ENCODE measurements at places on chromosomes 2 and 18. TPM values are rescaled to one million over a fixed set of nuclear protein-coding genes. Genes with fewer than 3 reads are reported as not detected.

- peak; percentile 32 for DNase-seq
Observed at GRCh38 chr2:24359129-24360049, 947 bp downstream of the ITSN2 start.

DNA sequence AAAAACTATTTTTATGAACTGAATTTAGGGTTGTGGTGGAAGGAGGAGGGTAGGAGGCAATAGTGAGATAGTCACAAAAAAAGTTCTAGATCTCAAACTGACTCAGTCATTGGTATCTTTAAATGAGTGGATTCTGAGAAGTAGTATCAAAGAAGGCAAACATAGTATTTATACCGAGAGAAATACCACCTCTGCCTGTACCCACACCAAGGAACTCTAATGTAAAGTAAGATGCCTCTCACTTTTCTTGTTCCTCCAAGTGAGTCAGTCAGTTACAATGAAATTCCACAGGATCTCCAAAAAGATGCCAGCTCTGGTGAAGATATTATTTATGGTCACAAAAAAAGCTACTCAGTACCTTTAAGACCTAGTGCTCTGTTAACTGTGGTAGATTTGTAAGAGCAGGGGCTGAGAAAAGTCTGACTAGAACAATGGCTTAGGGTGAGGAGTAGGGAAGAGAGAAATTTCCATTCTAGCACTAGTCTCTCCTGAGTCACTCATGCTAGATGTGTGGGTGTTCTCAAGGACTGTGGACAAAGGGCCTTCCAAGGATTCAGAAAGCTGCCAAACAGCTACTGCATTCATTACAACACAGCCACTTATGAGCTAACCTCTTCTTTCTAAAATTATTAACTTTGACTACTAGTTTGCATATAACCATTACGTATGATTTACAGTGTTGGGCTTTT lies 36.3 kb downstream of the YWHAQ start:
- DNase-seq, result peak; percentile 74

Gene SEC11C
- total RNA-seq, result 30.0 TPM

DNA sequence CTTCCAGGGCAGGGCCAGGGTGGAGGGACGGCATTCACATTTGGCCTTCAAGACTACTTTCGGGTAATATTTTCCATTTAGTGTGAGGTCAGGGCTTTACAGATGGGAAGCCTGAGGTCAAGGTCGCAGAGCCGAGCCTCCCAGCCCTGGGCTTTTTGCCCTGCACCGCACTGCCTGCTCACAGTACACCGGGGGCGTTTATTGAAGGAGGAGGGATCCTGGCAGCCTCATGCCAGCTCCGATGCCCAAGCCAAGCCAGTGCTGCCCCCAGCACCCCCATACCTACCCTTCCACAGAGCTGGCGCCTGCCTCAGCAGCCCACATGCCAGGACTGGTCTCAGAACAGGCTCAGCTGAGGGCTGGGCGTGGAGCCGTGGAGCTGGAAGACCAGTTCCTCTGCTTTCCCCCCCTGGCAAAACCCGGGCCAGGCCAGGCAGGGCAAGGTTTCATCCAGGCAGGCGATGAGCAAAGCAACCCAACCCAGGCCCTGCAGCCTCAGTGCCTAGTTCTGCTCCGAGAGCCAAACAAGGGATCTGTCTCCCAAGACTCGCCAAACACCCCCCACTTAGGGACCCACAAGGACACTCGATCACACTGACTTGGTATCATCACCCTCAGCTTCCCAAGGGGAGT lies 11.9 kb downstream of the SDC1 start:
- no peak for DNase-seq

GRCh38 chr2:47086054-47086471 lies 69.0 kb downstream of the STPG4 start:
- DNase-seq, result no peak

DNA sequence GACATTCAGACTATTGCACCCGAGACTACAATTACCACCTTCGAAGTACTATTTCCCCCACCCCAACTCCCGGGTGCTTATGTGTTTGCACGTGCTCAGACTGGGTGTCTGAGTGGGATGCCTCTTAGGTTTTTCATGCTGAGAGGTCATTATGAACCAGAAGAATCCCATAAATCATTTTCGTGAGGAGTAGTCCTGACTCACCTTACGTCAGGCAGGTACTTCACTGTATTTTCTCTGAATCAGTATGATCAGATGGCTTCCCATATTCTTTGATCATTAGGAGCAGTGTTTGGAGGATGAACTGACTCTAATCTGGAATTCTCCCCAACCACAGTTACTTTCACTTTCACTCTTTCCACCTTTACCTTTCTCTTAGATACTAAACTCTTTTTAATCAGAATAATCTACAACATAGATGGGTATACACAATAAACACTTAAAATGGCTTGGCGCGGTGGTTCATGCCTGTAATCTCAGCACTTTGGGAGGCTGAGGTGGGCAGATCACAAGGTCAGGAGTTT lies 38.4 kb upstream of the STAT4 start:
- no peak for DNase-seq

Gene APCDD1
- not detected for total RNA-seq

Gene RAB6C
- total RNA-seq, result not detected

DNA sequence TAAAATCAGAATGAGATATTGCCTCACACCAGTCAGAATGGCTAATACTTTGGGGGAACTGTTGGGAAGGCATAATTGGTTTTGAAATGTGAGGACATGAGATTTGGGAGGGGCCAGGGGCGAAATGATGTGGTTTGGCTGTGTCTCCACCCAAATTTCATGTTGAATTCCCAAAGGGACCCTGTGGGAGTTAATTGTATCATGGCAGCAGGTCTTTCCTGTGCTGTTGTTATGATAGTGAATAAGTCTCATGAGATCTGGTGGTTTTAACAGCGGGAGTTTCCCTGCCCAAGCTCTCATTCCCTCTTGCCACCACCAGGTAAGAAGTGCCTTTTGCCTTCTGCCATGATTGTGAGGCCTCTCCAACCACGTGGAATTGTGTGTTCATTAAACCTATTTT lies 59.6 kb downstream of the CSRNP3 start:
- DNase-seq, result peak; percentile 47

GRCh38 chr2:231524477-231525247 lies 5.6 kb downstream of the NMUR1 start:
- no peak for DNase-seq

DNA sequence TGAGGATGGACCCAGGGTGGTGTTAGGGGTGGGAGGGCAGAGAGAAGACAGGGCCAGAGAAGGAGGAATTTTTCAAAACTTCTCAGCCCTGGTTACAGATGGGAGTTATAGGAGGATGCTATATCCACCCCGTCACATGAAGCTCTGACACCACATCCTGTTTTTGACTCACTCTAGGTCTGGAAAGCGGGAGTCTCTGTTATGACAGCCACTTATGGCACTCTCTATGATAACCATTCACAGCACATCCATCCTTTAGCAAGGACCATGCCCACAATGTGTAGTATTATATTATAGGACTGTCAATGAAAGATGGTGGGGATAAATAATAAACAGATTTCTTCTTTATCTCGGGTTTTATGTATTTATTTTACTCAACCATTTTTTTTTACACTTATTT lies 461.2 kb downstream of the CDH2 start:
- peak; percentile 25 for DNase-seq

Gene RAB27B
- 9.9 TPM for total RNA-seq

Gene SERPINE2
- 266 TPM for total RNA-seq

DNA sequence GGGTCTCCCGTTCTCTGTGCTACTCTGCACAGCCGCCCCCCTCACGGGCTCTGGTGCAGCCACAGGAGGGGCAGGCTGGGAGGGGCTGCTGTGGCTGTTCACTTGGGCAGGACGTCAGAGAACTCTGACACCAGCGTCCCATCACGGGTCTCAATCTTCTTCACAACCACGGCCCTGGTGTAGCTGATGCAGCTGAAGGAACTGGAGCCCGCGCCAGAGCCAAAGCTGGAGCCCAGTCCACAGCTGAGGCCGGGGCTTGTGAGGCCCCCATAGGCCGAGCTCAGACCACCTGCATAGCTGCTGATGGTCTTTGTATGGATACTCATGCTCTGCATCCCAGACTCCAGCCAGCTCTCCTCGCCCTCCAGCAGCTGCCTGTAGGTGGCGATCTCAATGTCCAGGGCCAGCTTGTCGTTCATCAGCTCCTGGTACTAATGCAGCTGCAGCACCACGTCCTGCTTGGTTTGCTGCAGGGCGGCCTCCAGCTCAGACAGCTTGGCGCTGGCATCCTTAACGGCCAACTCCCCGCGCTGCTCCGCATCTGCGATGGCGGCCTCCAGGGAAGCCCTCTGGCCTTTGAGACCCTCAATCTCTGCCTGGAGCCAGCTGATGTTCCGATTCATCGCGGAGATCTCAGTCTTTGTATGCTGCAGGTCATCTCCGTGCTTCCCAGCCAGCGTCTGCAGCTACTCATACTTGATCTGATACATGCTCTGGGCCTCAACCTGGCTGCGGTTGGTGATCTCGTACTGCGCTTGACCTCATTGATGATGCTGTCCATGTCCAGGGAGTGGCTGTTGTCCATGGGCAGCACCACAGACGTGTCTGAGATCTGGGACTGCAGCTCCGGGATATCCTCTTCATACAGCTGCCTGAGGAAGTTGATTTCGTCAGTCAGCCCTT lies 7.4 kb upstream of the DUSP19 start:
- no peak for DNase-seq

Gene GAREM2
- 3.8 TPM for total RNA-seq

Gene CSRNP3
- 4.0 TPM for total RNA-seq

DNA sequence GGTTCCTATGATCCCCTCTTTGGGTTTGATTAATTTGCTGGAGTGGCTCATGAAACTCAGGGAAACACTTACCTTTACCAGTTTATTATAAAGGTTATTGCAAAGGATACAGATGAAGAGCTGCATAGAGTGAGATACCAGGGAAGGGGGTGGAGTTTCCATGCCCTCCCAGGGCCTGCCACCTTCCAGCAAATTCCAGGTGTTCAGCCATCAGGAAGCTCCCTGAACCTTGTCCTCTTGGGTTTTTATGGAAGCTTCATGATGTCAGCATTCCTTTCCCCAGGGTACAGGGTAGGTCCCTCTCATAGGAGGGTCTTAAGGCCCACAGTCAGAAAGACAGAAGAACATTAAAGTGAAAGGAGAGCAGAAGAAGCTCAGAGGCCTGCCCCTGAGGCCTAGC lies 123.9 kb upstream of the DCC start:
- DNase-seq, result no peak

Gene ZBTB14
- total RNA-seq, result 20.9 TPM

Gene HOXD9
- total RNA-seq, result 3.6 TPM

DNA sequence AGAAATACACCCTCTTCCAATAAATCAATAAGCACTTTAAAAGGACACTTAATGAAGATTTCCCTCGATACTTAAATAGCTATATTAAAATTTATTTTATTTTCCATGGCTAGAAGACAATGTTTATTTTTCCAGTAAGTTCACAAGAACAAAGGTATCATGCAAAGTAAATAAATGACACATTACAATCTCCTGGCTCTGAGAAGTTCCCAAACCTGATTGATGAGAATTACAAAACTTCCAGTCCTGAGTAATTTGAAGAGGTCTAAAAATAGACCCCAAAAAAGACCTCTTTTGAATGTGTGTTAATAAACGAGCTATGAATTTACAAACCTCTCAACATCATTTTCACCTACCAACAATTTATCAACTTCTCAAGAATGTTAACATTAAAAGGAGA lies 1.5 kb upstream of the PEX13 start:
- DNase-seq, result no peak

- DNase-seq, result no peak
Observed at GRCh38 chr2:173547499-173547898, 192.8 kb downstream of the CDCA7 start.

Gene CCDC74B
- 60.1 TPM for total RNA-seq

- DNase-seq, result no peak
Observed at GRCh38 chr2:6937582-6937981, 20.4 kb downstream of the RNF144A start.

GRCh38 chr2:16613539-16614011 lies 52.1 kb downstream of the CYRIA start:
- DNase-seq, result peak; percentile 49

DNA sequence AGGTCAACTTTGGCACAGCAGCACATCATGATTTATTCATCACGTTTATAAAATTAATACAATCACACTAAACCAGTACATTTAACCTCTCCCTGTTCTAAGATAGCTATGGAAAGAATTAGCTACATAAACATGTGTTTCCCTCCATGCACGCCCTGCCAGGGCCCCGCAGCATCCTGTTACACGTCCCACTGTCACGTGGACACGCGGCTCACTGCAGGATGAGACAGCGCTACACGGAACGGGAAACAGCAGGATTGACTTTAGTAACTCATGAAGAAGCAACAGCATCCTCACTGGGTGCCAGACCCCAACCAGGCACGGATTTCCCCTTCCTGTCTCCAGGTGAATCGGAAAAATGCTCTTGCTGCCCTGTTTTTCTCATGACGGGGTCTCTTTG lies 30.9 kb upstream of the SALL3 start:
- DNase-seq, result no peak

GRCh38 chr2:171390941-171391516 lies 42.8 kb downstream of the METTL8 start:
- peak; percentile 83 for DNase-seq

Gene MLPH
- 12.9 TPM for total RNA-seq

DNA sequence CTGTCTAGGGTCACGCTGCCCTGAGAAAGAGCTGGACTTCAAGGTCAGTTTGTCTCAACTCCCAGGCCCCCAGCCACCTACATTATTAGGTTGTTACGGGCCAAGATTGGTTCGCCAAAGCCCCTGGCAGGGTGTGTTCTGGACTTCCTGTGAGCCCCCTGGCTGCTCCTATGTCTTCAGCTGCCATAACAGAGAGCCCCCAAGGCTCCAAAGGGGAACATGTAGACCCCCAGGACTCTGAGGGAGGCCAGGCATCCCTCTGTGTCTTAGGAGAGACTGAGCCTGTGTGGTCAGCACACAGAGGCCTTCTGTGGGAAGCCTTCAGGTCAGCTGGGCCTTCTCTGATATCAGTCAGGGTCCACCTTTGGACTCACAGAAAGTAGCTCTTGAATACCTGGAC lies 58.3 kb downstream of the INHBB start:
- no peak for DNase-seq

Gene TMEM200C
- not detected for total RNA-seq

DNA sequence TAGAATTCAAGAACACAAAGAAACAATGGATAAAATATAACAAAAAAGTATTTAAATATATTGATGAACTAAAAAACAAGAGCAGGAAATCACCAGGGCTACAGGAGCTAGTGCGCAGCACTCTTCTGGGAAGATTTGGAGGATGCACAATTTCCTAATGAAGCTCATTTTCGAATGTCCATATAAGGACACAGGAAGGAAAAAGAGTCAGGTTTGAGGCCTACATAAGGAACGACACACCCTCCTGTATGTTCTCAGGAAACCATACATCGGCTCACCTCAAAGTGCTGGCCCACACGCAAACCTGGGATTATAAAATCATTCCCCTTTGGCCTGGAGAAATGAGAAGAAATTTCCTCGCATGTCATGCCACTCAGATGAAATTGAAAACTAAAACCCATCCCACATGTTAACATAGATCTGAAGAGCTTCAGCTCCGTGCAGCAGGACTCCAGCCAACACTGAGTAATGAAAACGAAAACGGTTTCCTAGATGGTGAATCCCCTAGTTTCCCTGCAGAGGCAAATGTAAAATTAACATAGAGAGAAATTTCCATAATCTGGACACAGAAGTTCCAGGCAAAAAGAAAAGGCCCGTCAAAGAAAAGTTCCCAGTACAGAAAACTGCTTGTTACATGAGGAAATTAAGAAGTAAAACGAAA lies 825.8 kb downstream of the SOCS6 start:
- DNase-seq, result peak; percentile 9
